D341Med (cell line): ENCODE measurements at places on chromosomes 3 and 15.

- DNase-seq, result peak; percentile 67
Observed at GRCh38 chr15:89177633-89178306, 43.6 kb downstream of the RLBP1 start.

DNA sequence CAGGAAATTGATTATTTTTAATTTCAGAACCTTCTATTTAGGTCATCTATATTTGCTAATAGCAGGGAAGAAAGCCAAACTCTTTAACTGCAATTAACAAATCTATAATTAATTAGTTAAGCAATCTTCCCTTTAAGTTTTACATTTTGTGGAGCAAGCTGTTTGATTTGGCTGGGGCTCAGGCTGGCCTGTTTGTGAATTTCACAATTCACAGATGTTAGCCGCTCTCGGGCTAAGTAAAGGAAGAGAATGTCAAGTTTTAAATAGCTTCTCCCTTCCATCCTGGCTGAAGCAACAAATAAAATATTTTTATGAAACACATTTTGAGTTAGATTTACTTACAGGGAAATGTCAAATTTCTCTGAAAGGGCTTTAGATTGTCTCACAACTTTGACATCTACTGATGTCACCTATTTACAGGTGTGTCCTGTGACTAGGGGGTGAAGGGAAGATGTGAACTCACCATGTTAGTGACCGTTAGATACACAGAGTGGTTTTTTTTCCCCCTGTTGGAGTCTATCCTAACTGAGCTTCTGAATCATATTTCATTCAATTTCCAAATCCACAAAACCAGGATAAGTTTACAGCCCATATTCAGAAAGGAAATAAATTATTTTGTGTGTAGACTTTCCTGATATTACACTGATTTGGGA lies 1.3 kb upstream of the TP63 start:
- no peak for DNase-seq

- DNase-seq, result no peak
Observed at GRCh38 chr15:62875626-62876021, 166.9 kb upstream of the TPM1 start.

GRCh38 chr15:47339800-47340570 lies 377.3 kb upstream of the SEMA6D start:
- no peak for DNase-seq

GRCh38 chr3:155037508-155038202 lies 42.5 kb upstream of the MME start:
- no peak for DNase-seq

- no peak for DNase-seq
Observed at GRCh38 chr3:103057003-103057402, 622.2 kb downstream of the ZPLD1 start.

DNA sequence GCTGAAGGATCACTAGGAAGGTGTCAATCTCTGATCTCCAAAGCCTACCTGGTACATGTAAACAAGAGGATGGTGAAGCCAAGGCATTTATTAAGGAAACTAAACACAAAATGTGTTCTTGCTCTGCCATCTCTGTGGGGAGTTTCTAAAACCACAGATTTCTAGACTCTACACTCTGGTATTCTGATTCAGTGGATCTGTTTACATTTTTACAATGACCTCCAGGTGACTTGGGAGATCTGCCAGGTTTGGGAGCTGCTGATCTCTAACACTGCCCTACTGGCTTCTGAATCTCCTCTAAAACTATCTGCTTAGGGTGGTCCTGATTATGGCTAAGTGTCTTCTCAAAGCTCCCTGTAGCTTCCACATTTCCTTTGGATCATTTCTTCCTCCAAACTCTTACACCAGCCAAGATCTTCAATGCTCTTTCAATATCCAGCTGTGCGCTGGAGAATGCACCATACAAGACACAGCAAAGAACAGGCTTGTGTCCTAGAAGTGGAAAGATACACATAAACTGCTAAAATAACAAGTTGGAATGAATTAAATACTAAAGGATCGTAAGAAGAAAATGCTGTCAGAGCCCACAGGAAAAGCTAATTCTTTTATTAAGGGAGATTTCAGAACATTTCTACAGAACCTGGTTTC lies 72.7 kb downstream of the GREM1 start:
- DNase-seq, result no peak

GRCh38 chr3:149332771-149333170 lies 665 bp downstream of the TM4SF18 start:
- DNase-seq, result no peak

DNA sequence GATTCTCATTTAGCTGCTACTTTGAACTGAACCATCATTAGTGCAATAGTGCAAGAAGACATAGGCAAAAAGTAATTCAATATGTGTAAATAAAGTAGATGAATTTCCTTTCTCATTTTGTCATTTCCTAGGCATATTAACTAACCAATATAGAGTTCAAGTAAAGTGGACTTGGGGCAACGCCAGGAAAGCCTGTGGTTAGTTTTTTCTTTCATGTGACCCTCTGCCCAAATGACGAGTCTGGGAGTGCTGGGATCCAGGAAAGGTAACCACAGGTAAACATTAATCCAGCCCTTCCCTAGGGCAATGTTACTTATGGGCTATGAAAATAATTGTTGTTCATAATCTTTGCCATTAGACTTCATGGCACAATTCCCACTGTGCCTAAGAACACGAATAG lies 181.0 kb downstream of the VPS13C start:
- no peak for DNase-seq

GRCh38 chr3:57787867-57788623 lies 31.9 kb downstream of the SLMAP start:
- no peak for DNase-seq
